Suppressor macrophage (primary cell): ENCODE measurements at places on chromosomes 5 and 9.

DNA sequence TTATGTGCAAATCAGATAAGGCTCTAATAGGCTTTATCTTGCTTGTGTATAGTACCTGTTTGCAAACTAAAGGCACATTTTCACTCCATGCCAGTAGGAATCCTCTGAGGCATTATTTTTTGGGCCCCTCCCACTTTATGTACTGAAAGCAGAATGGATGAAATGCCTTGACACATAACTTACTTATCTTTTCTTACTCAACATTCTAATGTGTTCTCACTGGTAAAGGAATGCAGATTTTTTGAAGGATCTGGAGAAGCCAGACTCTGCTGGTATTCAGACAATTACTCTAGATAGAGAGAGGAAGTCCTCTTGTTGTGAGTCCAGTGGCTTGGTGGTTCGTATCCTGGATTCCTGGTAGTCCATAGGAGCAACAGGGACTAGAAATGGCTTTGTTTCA is 336.7 kb downstream of the CCDC171 start:
- no peak for DNase-seq

DNA sequence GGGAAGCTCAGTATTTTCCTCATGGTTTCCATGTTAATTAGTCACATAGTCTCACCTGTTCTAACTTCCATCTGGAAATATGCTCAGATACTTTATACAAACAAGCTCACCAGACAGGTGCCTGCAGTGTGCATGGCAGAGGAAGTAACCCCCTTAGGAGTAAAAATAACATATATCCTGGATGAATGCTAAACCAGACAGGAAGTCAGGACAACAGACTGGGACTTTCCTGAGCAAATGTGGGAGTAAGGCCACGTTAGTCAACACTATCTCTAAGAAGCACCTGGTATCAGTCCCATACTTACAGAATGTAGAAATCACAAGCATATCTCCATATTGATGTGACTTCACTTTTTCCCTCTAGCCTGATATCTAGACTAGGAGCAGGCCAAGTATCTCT is 128.4 kb downstream of the SEC61B start:
- no peak for DNase-seq

- DNase-seq: peak; percentile 33
Measured at GRCh38 chr5:141637123-141637766, 448 bp downstream of the RELL2 start.

GRCh38 chr9:138082918-138083636 is 205.5 kb downstream of the CACNA1B start:
- no peak for DNase-seq

DNA sequence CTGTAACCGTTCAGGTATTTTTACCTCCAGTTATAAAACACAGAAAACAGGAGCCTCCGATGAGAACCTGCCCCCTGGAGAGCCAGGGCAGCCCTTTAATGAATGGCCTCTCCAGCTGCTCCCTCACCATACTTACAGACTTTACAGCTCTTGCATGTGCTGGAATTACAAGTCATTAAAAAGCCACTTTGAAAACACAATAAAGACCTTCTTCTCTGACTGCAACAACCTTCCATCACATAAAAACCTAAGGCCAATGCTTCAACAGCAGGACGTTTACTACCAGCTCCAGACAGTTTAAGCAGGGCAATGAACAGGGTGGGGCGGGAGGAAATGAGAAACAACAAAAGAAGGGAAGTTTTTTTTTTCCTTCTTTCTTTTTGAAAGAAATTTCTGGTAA is 213.8 kb downstream of the MLLT3 start:
- no peak for DNase-seq

- no peak for DNase-seq
Measured at GRCh38 chr9:68895741-68896478, 118.0 kb downstream of the PRKACG start.

DNA sequence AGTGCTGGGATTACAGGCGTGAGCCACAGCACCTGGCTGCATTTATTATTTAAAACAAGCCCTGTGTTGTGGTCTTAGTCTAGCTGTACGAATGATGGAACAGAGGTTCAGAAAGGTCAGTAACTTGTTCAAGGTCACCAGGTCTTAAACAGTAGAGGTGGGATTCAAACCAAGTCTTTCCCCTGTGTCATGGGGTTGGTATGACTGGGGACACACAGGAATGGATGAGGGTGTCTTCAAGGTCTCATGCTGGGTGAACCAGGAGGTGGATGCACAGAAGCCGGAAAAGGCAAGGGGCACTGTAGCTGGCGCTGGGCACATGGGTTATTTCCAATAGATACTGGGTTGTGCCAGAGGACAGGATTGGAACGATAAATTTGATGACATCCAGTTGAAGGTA is 32.2 kb upstream of the TJP2 start:
- no peak for DNase-seq

DNA sequence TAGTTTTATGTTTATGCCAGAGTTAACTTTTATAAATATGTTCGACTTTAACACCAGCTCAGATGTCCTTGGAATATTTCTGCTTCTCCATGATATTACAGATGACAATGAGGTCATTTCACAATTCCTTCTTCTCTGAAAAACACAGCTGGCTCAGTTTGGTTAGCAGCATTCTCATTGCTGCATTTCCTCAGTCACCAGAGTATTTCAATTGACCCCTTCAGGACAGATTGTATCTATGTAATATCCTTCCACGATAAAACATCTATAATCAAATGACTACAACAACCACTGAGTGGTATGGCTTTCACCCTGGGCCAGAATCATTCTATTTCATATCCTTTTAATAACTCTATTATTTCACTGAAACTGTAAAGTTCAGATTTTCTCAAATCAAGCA is 148.7 kb downstream of the OXCT1 start:
- no peak for DNase-seq

DNA sequence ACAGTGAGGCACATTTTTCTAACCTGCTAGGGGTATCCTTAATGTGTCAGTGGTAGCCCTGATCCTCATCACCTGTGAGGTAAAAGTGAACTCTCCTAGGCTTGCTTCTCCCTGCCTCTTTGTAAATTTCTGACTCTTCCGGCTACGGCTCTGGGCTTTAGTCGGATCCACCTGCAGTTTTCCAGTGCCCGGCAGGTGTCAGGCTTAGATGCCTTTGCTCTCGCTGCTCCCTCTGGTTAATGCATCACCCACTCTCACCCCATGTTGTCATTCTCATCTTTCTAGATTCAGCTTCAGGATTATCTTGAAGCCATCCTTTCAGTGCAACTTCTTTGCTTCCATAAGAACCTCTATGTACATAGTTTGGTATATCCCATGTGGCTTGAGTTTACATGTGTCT is 3.6 kb downstream of the CEP78 start:
- DNase-seq: no peak

GRCh38 chr5:133948721-133949120 is 19.7 kb downstream of the C5orf15 start:
- DNase-seq: no peak

- no peak for DNase-seq
Measured at GRCh38 chr5:10476878-10477277, 35.2 kb downstream of the ROPN1L start.

GRCh38 chr9:37329576-37329975 is 92.9 kb upstream of the GRHPR start:
- DNase-seq: peak; percentile 16

- no peak for DNase-seq
Measured at GRCh38 chr5:73122875-73123810, 2.8 kb downstream of the TMEM171 start.

GRCh38 chr9:123131258-123131657 is 97.8 kb downstream of the GPR21 start:
- DNase-seq: no peak

GRCh38 chr9:23665635-23666034 is 160.4 kb downstream of the ELAVL2 start:
- DNase-seq: no peak

DNA sequence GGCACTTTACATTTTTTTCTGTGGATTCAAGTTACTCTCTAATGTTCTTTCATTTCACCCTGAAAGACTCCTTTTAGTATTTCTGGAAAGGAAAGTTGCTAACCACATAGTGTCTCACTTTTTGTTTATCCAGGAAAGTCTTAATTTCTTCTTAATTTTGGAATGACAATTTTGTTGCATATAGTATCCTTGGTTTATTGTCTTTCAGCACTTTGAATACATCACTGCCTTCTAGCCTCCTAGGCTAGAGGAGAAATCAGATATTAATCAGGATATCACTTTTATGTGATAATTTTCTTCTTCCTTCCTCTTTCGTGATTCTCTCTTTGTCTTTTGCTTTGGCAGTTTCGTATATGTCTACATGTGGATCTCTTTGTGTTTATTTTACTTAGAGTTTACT is 11.4 kb downstream of the ADGRV1 start:
- no peak for DNase-seq
